ENCODE measurements at places on chromosomes 6 and 20.
A peak's percentile ranks its signal among the peaks of the same experiment; 100 is the strongest.

DNA sequence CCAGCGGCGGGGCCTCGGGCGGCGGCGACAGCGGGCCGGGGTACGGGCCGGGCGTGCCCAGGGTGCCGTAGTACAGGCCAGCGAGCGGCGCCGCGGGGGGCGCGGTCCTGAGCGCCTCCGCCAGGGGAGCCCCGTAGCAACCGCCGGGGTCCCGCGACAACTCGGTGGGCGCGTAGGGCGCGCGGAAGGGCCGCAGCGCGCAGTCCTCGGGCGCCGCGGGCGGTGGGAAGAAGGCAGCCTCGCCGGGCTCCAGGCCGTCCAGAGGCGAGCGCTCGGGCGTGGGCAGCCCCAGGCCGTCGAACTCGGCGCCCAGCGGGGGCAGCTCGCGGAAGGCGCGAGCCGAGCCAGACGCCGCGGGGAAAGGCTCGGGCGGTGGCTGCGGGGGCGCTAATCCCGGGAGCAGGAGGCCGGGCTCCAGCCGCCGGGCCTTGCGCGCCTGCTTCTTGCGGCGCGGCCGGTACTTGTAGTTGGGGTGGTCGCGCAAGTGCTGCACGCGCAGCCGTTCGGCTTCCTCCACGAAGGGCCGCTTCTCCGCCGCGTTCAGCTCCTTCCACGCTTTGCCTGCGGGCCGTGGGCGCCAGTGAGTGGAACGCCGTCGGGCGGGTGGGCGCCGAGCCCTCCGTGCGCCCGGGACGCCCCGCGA lies 916 bp downstream of the SOX18 start:
- DNase-seq, result peak; percentile 48

DNA sequence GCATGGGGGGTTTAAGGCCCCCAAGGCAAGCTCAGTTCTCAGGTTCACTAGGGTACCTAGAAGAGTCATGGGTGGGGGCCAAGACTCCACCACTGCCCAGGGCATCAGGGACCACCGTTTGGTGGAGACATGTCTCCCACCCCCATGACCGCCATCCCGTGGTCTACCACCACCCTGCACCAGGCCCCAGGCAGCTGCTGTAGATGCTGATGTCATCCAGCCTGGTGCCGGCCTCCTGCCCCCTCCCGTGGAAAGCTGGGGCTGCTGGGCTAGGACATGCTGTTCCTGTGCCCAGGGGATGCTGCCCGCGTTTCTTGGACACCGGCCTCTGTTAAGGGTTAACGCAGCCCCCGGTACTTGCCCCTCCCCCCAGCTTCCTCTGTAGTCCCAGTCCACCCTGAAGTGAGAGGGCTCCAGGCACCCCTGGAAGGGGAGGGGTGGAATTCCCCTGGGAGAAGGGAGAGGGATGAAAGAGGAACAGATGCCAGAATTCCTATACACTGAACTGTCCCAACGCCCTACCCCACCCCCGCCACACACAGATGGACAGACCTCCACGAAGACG lies 587 bp downstream of the IP6K3 start:
- peak; percentile 68 for DNase-seq

GRCh38 chr6:518218-518617 lies 126.7 kb downstream of the IRF4 start:
- DNase-seq, result no peak

DNA sequence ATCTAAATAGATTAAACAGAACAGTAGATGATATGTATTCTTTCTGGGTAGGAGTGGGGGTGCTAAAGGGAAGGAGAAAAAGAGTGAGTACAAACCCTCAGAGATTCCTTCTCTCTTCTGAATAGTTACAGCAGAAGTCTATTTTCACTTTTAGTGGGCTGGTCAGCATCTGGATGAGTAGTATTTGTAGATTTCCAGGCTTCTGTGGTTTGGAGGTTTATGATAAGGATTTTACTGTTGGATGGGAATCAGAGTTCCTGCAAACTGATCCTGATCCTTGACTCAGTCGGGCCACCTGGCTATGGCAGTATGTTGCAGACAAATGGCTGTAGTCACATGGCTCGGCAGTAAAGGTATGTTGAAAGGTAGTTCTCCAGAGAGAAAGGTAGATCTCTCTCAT lies 84.3 kb upstream of the IFNGR1 start:
- peak; percentile 10 for DNase-seq

DNA sequence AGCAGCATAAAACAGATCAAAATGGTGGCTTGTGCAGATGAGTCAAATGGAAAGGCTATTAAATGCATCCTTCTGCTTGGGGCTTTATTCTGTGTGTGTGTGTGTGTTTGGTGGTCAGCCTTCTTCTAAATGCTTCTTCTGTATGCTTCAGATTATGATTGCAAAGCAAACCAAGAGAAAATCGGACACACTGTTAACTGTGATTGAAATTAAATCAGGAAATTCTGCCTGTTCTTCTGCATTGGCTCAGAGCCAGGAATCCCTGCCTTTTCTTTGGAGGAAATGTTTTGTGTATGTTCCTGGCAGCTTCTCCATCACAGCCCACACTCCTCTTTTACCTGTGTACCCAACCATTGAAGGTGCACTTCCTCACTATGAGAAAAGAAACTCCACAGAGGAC lies 22.3 kb upstream of the PDE10A start:
- no peak for DNase-seq

GRCh38 chr20:49385465-49385864 lies 97.0 kb downstream of the KCNB1 start:
- peak; percentile 44 for DNase-seq

GRCh38 chr6:157174731-157175130 lies 148.6 kb downstream of the TMEM242 start:
- DNase-seq, result no peak

- no peak for DNase-seq
Observed at GRCh38 chr6:25342802-25343201, 63.6 kb downstream of the CARMIL1 start.

GRCh38 chr20:6480328-6481200 lies 286.9 kb upstream of the BMP2 start:
- no peak for DNase-seq

DNA sequence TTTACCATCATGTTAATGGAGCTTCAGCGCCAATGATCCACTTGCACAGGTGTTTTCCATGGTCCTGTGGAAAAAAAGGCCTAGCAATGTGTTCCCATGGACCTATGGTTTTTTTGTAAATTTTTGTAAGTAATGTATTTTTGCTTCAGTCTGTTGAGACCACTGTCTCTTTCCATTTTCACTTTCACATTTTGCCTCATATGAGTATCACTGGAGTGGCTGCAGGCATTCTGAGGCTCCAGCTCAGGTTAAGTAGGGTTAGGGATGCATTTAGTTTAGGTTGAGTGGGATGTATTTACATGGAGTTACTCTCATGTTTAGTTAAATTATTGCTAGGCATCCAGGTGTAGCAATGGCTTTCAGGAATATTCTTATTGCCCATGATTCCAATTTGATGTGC lies 19.2 kb upstream of the LMBRD1 start:
- no peak for DNase-seq

- DNase-seq, result peak; percentile 2
Observed at GRCh38 chr6:27452496-27452897, 20.4 kb downstream of the ZNF184 start.

- no peak for DNase-seq
Observed at GRCh38 chr20:41895241-41896032, 277.3 kb upstream of the CHD6 start.

DNA sequence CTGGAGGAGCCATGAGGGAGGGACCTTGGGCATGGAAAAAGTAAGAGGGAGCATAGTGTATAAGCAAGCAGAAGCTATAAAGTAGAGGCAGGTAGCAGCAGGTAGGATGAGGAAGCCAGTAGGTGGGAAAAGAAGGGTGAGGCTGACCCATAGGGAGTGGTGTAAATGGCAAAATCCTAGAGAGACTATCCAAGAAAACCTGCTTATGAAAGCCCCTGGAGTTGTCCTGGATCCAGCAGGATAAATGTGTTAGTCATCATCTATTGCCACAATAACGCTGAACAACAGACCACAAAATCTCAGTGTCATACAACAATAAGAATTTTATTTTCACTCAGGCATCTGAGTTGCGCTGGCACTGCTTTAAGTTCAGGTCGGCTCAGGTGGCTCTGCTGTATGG lies 30.2 kb downstream of the CHD6 start:
- peak; percentile 64 for DNase-seq

DNA sequence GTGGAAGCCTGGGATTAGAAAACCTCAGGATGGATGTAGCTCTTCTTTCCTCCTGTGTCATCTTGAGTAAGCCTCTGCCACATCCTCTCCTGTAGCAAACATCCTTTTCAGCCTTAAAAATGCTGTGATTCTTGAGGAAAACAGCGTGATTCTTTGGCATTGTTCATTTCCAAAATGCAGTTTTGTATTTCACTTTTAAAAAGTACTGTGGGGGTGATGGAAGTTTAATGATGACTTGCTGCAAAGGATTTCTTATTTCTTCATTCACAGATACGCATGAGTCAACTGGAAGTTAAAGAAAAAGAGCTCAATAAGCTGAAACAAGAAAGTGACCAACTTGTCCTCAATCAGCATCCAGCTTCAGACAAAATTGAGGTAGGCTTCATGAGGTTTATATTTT lies 23.9 kb upstream of the SNRNP48 start:
- no peak for DNase-seq

DNA sequence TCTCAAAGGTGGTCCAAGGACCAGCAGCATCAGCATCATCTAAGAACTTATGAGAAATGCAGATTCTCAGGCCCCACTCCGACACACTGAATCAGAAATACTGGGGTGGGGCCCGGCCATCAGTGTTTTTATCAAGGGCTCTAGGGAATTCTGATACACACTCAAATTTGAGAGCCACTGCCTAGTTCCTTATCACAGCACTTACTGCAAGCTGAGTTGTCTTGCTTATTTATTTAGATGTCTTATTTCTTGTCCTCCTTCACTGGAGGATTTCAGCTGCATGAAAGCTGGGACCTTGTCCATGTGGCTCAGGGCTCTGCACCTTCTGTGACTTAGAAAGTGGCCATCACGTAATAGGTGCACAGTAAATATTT lies 139.4 kb upstream of the RREB1 start:
- DNase-seq, result no peak

- peak; percentile 20 for DNase-seq
Observed at GRCh38 chr6:15090145-15090579, 155.7 kb upstream of the JARID2 start.

DNA sequence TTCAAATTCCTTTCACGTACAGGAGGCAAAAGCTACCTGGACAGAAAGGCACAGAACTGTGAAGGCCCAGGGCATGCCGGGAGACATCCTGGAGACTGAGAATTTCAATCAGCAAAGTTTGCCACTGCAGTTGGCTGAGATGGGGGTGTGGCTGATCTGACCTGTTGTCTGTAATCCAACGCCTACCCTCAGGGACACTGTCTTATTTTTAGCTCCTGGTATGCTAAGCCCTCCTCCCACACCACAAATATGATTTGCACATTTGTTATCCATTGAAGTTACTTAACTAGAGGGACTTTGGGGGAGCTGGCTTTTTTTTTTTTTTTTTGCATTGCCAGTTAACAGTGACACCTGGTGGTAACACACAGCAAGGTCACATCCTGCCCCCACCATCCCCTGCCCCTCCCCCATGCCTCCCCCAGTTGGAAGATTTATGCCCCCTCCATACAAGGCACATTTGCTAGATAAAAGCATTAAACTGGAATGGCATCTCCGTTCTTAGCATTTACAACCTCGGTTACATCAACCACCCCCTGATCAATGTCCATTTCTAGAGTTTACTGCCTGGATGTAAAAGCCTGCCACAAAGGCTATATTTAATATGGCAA lies 40.4 kb downstream of the TTI1 start:
- DNase-seq, result peak; percentile 76
